ENCODE measurements at places on chromosomes 7 and 10.

GRCh38 chr7:88429382-88429781 is 122.7 kb upstream of the STEAP4 start:
- no peak for DNase-seq

DNA sequence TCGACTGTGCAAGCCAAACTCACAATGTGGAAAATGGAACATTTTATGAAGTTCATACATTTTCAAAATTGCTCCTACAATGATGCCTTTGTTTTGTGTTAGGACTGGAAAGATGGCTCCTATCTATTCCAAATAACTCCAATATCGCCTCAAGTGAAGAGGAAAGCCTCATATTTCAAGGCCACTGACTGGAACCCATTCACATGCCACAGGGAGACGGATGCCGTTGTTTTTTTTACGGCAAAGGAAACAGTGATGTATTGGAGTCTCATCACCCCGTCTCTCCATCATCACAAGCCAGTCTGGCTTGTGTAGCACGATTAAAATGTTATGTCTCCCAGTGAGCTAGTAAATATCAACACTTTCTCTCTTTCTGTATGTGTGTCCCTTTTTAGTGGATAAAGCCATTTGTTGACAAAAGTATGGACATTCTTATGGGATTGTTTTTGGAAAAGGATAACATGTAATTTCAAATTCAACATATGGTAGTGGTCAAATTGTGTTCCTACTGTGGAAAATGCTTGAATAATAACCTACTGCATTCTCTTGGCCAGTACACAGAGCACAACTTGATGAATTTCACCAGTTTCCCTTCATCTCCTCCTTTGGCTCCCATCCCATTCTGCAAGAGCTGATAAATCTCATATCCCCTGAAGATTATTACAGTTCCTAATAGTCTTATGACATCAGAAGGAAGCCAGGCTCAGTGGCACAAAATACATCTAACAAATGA is 109.5 kb upstream of the PITRM1 start:
- DNase-seq: no peak

- no peak for DNase-seq
Observed at GRCh38 chr7:155917836-155918430, 105.7 kb upstream of the SHH start.

DNA sequence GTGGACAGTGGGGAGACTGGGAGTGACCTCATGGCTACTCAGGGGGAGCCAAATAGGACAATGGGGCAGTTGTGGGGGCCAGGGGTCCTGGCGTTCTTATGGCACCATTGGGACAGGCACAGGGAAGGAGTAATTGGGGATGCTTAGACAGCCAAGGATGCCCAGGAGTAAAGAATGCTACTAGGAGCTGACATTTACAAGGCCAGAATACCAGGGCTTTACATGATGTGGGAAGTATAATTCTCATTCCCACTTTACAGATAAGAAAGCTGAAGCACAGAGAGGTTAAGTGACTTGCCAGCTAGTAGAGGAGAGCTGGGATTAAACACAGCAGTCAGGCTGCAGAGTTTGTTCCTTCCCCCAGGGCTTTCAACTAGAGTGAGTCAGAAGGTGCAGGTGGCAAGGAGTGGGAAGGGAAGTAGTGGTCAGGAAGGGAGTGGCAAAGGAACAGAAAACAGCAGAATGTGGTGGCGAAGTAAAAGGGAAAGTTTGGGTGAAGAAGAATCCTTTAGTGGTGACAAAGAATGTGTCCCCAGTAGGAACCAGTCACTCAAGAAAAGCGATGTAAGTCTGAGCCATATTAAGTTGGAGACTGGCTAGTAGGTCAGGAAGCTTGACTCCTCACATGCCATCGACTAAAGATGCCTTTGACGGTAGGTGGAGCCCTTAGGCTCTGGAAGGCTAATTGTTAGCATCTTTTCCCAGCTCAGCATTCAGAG is 32.8 kb downstream of the CPVL start:
- DNase-seq: no peak

DNA sequence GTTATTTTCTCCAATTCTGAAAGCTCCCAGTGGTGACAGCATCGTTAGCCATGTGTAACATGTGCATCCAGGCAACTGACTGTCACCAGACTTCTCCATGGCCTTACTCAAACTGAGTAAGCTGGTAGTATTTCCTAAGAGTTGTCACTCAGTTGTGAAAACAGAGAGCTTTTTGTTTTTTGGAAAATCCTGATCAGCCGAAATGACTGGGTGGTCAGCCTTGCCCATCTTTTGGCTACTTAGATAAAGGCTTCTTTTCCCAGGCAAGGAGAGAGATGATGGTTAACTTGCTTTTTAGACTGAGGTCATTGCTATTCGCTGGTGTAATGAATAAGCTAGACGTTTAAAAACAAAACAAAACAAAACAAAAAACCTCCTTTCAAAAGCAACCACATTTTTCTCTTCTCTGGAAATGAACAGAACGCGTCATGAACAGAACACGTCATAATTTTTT is 159.5 kb upstream of the KLF14 start:
- no peak for DNase-seq

DNA sequence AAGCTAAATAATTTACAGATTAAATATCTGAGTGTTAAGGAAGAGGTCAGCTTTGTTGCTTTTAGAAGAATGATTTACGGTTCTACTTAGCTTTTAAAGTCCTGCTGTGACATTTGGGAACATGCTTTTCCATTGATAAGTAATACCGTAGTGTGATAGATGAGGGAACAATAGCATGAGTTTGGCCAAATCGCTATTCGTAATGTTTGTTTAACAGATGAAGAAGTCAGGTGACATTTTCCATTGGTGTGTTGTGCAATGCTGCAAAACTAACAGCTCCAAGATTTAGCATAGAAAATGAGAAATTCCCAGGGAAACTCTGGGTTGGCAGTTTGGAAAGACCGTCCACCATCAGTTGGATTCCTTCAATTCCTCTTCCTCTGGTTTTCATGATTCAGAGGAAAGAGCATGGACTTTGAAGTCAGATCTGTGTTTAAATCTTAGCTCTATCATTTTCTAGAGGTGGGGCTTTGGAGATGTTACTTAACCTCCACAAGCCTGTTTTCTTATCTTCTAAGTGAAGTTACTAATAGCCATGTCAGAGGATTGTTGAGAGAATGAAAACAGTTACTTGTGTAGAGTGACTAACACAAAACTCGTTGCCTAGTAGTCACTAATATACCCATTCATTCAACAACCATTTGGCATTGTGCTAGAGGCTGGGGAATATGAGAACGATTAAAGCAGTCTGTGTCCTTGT is 140.4 kb upstream of the BMPER start:
- no peak for DNase-seq

GRCh38 chr7:140631021-140631420 is 9.6 kb downstream of the DENND2A start:
- DNase-seq: no peak

DNA sequence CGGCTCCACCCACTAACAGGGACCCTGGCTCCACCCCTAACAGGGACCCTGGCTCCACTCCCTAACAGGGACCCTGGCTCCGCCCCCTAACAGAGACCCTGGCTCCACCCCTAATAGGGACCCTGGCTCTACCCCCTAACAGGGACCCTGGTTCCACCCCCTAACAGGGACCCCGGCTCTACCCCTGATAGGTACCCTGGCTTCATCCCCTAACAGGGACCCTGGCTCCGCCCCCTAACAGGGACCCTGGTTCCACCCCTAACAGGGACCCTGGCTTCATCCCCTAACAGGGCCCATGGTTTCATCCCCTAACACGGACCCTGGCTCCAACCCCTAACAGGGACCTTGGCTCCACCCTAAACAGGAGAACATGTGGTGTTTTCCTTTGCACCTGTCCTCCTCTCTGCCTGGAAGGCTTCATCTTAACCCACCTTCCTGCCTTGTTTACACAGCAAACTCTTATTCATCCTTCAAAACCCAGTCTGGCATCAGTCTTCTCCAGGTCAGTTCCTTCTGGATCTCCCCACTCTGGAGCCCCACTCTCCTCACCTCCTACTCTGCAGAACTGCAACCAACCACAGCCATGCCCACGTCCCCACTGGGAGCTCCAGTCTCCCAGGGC is 58.0 kb downstream of the CHST15 start:
- no peak for DNase-seq

DNA sequence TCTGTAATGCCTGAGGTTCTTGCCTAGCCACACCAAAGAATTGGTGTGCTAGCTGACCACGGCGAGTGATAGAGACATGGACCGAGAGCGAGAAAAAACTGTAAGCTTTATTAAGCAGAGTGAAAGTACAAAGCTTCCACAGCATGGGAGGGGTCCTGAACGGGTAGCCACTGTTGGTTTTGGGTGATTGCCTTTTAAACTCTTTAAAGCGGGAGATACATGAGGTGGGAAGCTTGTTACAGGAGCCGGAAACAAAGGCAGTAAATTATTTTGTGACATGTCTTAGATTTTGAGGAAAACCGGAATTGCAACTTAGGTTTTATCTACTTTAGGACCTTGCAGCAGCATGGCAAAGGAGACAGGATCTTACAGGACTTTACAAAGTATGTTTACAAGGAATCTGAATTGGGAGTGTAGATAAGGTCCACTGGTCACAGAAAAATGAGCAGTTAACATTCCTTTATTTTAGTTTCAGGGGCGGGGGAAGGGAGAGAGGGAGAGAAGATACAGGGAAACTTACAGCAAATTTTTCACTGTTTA is 252.7 kb upstream of the MBL2 start:
- no peak for DNase-seq

GRCh38 chr10:70685455-70685911 is 13.2 kb downstream of the ADAMTS14 start:
- DNase-seq: no peak

GRCh38 chr7:84100866-84101265 is 93.7 kb downstream of the SEMA3A start:
- no peak for DNase-seq

DNA sequence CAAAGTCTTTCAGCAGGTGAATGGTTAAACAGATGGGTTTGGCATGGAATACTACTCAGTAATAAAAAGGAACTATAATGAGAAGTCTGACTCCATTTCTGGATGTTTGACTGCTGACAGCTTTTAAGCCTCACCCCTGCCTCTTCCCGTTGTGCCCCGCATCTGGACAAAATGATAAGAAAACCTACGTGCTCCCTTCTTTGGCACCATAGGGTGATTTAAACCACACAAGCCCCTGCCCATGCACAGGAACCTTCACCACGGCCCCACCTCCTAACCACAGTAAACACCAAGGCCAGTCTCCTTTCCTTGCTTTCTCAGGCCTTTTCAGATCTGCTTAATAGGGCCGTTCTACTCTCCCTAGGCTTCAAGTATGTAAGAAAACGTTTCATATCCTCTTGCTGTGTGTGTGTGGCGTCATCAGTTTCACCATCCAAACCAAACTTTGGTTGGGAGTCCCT is 47.1 kb upstream of the UBN2 start:
- no peak for DNase-seq

DNA sequence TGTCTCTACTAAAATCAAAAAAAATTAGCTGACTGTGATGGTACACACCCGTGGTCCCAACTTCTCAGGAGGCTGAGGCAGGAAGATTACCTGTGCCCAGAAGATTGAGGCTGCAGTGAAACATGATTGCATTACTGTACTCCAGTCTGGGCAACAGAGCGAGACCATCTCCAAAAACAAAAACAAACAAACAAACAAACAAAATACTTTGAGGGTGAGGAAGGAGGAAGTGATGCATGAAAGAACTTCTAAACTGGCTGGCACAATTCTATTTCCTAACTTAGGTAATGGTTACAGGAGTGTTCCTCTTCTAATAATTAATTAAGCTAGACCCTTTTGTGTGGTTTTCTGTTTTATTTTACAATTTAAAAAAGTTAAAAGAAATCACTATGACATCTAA is 15.5 kb downstream of the WAPL start:
- no peak for DNase-seq

GRCh38 chr10:121862649-121863048 is 65.2 kb downstream of the ATE1 start:
- DNase-seq: no peak

GRCh38 chr10:3500408-3500856 is 284.6 kb downstream of the KLF6 start:
- no peak for DNase-seq

DNA sequence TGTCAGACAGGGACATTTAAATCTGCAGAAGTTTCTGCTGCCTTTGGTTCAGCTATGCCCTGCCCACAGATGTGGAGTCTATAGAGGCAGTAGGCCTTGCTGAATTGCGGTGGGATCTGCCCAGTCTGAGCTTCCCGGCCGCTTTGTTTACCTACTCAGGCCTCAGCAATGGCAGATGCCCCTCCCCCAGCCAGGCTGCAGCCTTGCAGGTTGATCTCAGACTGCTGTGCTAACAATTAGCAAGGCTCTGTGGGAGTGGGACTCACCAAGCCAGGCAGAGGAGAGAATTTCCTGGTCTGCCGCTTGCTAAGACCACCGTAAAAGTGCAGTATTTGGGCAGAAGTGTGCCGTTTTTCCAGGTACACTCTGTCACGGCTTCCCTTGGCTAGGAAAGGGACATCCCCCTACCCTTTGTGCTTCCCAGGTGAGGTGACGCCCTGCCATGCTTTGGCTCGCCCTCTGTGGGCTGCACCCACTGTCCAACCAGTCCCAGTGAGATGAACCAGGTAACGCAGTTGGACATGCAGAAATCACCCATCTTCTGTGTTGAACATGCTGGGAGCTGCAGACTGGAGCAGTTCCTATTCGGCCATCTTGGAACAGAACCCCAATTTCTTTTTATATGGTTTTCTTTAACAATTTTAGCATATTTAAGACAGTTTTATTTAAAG is 28.4 kb upstream of the VWDE start:
- no peak for DNase-seq

DNA sequence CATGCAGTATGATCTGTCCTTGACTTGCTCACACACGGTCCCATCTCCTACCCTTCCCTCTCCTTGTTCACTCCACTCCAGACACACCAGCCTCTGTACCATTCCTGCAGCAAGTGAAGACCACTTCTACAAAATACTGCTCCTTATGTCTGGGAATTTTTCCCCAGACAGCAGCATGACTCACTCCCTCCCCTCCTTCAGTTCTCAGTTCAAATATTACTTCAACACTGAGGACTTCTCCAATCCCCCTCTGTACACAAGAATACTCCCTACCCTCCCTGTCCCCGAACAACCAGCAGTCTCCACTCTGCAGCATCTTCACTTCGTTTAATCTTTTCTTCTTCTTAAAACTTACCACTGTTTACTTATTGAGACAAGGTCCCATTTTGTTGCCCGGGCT is 474.0 kb downstream of the GPAM start:
- DNase-seq: no peak

DNA sequence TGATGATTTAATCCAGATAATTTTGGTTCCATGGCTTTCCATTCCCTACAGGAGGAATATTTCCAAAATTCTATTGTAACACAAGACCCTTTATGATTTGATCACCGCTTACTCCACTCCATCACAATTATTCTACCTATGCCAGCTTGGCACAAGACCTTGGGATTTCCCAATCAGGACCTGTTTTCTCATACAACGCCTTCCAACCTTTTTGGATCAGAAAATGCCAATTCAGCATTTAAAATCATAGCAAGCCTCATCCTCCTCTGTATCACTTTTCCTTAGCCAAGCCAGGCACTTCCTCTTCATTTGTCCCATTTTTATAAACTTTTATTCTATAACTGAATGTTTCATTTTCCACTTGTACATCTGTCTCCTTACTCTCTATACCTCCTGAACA is 100.9 kb downstream of the JMJD1C start:
- DNase-seq: no peak

All from stimulated activated CD8-positive, alpha-beta memory T cell treated with anti-CD3 and anti-CD28 coated beads, Interleukin-7, amount 100 ng/mL, for 24 hours (primary cell).